Stimulated activated CD4-positive, alpha-beta T cell treated with anti-CD3 and anti-CD28 coated beads, Interleukin-12 subunit alpha, Interleukin-12 subunit beta, amount 100 ng/mL, for 24 hours (primary cell): ENCODE measurements at places on chromosomes 1 and 21.

GRCh38 chr1:155080312-155081228 lies 1.9 kb downstream of the EFNA3 start:
- DNase-seq, result no peak

DNA sequence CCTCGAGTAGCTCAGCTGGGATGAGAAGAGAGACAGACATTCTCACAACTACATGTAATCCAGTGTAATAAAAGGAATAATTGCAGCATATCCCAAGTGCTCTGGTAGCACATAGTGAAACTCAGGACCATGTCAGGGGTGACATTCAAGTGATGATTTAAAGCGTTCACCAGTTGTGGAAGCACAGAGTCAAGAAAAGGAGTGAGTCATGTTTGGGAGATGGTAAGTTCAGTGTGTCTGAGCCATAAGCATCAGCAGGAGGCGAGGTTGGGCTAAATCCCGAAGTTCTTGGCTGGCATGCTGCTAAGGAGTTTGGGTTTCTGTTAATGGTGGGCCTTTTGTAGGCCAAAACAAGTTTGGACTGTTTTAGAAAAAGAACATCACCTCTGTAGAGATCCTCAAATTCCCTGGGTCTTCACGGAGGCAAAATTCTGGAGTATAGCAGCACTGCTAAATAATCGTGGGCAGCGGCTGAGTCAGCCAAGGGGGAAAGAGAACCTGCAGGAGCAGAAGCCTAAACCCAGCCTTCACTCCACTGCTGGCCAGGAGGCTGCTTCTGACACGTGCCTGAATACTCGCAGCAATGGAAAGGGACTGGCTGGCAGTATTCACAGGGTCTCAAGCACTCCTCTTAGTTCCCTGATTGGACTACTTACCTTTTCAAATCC lies 7.2 kb upstream of the NHLH1 start:
- no peak for DNase-seq

GRCh38 chr1:112057736-112058135 lies 68.3 kb upstream of the KCND3 start:
- DNase-seq, result no peak

DNA sequence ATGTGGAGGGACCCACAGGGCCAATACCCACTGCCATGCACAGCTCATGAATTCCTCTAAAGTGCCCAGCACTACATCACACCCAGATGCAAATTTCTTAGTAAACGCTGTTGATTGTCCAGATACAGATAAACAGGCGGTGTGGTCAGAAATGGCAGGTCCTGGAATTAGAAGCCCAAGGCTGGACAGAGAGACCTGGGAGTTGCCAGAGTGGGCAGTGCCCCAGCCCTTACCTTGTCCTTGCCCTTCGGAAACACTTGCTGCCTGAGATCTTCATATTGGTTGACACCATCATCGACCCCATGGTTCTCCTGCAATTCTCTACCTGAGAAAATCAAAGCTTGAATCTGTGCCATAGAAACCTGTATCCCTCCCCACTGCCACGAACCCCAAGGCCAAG lies 149.3 kb upstream of the ETV3 start:
- DNase-seq, result no peak

- no peak for DNase-seq
These were observed 189.0 kb upstream of the RGS18 start for GRCh38 chr1:191969290-191969689.

GRCh38 chr1:48576565-48576964 lies 104.6 kb upstream of the SPATA6 start:
- DNase-seq, result no peak

GRCh38 chr1:153563991-153564390 lies 1.7 kb downstream of the S100A2 start:
- DNase-seq, result no peak

DNA sequence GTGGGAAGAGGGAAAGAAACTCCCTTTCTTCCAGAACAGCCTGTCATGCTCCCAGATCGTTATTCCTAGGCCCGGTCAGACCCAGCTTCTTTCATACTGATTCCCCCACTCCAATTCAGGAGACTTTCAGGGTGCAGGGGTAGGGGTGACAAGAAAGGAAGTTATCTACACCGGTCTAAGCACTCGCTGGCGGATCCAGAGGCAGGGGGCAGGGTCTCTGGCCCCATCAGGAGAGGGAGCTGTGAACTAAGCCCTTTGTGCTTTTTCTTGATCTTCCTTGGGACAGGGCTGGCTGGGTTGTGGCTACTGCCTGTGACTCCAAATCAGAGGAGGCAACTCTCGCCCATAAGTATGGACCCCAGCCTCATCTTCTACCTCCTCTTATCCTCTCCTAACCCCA lies 44.3 kb downstream of the NEK2 start:
- DNase-seq, result no peak

- no peak for DNase-seq
These were observed 58.3 kb upstream of the PLA2G4A start for GRCh38 chr1:186770421-186770820.

GRCh38 chr1:157963713-157964112 lies 29.7 kb upstream of the KIRREL1 start:
- DNase-seq, result peak; percentile 21

- no peak for DNase-seq
These were observed 27.3 kb downstream of the GPR157 start for GRCh38 chr1:9101510-9102146.

GRCh38 chr21:35057428-35057827 lies 8.3 kb upstream of the RUNX1 start:
- no peak for DNase-seq

- DNase-seq, result no peak
These were observed 8.8 kb upstream of the CTBS start for GRCh38 chr1:84582802-84583587.

GRCh38 chr21:45256021-45256911 lies 31.4 kb downstream of the POFUT2 start:
- no peak for DNase-seq

DNA sequence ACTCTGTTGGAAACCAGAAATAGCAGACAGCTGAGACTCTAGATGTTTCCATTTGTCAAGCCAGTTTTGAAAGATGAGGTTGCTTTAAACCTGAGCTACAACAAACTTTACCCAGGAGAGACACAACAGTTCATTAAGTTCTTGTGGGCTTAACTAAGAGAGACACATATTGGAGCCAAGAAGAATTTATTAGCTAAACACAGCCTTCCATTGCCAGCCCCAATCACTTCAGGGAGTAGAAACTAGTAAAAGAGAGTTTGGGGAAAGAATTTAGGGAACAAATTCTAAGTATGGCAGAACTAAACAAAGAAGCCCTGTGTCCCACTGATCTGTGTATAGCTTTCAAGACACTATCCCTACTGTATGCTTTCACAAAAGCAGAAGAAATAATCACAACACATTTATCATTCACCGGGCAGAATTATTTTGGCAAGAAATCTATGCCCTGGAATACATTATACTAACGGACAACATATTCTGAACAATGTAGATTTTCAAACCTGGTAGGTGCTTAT lies 87.3 kb upstream of the KAZN start:
- DNase-seq, result no peak

DNA sequence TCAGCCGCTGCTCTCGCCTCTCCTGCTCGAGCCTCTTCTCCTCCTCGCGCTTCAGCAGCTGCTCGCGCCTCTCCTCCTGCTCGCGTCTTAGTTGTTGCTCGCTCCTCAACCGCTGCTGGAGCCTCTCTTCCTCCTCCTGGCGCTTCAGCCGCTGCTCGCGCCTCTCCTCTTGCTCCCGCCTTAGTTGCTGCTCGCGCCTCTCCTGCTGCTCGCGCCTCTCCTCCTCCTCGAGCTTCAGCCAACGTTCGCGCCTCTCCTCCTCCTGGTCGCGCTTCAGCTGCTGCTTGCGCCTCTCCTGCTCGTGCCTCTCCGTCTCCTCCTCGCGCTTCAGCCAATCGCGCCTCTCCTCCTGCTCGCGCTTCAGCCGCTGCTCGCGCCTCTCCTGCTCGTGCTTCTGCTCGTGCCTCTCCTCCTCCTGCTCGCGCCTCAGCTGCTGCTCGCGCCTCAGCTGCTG lies 3.7 kb downstream of the TCHH start:
- DNase-seq, result no peak

- DNase-seq, result no peak
These were observed 40.3 kb downstream of the MORN1 start for GRCh38 chr1:2350911-2351655.

DNA sequence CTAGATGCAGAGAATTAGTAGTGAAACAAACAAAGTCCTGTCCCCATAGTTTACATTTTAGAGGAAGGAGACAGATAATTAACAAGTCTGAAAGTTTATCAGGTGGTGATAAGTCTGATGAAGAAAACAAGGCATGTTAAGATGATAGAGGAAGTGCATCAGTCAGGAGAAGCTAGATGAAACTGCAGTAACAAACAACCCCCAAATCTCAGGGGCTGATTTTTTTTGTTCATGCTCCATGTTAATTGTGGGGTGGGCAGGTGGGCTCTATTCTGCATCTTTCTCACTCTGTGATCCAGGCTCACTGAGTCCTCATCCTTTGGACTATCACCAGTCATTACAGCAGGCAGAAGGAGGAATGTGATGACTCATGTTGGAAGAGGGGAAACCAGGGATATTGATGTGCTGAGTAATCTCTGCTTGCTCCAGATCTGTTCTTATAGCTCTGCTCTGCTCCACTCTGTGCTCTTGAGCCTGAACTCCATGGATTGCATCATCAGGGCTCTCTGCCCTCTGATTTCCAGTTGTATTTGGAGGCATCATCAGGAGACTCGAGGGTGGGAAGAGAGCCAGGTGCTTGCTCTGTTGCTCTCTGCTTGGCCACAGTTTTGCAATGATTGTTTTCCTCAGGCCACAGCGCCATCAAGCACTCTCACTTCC lies 166.9 kb downstream of the IER5 start:
- no peak for DNase-seq

DNA sequence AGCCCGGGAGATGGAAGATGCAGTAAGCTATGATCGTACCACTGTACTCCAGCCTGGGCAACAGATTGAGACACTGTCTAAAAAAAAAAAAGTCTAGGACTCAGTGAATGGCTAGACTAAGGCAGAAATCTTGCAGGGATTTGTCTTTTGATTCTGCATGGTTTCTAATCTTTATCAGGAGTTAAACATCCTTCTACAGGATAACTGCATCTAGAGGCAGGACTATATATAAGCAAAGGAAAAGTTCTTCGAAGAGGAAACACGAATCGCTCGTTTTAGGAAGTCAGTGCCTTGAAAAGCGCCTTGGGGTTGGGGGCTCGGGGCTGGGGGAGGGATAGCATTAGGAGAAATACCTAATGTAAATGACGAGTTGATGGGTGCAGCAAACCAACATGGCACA lies 602 bp upstream of the UFC1 start:
- no peak for DNase-seq

DNA sequence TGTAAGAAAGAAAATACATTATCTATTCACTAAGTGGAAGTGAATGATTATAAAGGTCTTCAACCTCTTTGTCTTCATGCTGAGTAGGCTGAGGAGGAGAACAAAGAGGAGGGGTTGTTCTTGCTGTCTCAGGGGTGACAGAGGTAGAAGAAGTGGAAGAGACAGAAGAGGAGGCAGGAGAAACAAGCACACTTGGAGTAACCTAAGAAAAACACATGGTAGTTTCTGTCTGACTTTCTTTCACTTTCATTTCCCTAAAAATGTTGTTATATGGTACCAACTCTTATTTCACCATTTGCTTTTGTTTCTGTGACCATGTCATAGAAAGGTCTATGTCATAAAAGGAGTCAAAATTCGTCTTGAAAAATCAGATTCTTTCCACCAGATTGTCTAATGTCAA lies 696.6 kb upstream of the BRINP3 start:
- DNase-seq, result no peak

DNA sequence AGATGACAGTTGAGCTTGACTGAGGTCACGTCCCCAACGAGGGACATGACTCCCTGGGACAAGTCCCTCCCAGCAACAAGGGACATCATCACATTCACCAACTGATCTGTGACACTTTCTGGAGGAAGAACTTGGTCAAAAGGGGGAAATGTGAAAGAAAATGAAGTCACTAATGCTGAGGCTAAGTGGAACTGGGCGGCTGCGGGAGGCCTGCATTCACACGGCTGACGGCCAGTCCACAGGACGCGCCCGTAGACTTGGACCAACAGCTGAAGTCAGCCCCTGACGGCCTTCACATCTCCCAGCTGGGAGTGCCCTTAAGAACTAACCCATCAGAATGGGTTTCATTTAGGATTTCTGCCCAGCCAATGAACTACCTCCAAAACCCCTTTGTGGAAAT lies 26.6 kb downstream of the POFUT2 start:
- no peak for DNase-seq

DNA sequence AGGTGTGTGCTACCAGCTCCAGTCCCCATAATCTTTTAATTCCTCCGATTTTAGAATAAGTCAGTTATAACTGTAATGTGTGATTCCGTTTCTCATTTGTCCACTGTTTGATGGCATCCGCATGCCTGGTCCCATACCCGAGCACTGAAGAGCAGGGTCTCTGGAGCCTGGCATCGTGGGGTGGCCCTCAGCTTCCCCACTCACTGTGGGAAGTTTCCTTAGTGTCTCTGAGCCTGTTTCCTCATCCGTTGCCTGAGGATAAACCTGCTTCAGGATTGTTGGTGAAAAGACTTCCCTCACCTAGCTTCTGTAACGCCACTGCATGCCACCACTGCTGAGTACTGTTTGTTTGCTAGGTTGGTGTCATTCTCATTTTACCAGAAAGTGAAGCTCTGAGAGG lies 19.5 kb downstream of the PARK7 start:
- no peak for DNase-seq

DNA sequence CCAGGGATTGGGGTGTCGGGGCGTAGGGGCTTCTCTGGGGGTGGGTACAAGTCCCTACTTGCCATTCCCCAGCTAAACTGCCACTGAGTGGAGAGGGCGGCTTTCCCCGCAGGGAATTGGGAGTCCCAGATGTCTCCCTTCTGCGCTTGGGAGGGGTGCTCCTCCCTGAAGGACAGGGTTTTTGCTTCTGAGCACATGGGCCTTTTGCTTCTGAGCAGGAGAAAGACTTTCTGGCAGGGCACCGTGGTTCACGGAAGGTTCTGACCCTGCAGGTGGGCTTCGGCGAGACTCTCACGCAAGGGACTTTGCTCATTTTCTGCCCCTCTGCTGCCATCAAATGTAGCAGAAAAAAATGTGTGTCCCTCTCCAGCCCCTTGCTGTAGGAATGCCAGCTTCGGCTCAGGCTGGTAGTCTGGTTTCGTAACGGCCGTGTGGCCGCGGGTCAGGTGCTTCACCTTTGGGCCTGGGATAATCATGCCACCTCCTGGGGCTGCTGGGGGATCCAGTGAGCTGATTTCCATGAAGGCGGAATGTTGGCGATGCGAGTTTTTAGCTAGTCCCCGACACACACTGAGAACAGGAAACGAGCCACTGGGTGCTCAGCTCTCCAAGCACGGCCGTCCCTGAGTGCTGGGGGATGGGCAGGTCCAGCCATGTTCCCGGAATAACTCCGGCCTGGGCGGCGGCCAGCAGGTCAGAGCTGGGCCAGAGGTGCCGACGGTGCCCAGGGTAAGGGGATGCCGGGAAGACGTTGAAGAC lies 364.0 kb downstream of the CAMTA1 start:
- no peak for DNase-seq

GRCh38 chr1:190328361-190328760 lies 149.3 kb downstream of the BRINP3 start:
- DNase-seq, result no peak
